ENCODE measurements at places on chromosomes 1 and 21.
A peak's percentile ranks its signal among the peaks of the same experiment; 100 is the strongest.

- DNase-seq: no peak
Measured at GRCh38 chr1:83813576-83813975, 185.4 kb downstream of the TTLL7 start.

GRCh38 chr1:43621861-43622260, 28.1 kb upstream of the KDM4A start:
- no peak for DNase-seq

DNA sequence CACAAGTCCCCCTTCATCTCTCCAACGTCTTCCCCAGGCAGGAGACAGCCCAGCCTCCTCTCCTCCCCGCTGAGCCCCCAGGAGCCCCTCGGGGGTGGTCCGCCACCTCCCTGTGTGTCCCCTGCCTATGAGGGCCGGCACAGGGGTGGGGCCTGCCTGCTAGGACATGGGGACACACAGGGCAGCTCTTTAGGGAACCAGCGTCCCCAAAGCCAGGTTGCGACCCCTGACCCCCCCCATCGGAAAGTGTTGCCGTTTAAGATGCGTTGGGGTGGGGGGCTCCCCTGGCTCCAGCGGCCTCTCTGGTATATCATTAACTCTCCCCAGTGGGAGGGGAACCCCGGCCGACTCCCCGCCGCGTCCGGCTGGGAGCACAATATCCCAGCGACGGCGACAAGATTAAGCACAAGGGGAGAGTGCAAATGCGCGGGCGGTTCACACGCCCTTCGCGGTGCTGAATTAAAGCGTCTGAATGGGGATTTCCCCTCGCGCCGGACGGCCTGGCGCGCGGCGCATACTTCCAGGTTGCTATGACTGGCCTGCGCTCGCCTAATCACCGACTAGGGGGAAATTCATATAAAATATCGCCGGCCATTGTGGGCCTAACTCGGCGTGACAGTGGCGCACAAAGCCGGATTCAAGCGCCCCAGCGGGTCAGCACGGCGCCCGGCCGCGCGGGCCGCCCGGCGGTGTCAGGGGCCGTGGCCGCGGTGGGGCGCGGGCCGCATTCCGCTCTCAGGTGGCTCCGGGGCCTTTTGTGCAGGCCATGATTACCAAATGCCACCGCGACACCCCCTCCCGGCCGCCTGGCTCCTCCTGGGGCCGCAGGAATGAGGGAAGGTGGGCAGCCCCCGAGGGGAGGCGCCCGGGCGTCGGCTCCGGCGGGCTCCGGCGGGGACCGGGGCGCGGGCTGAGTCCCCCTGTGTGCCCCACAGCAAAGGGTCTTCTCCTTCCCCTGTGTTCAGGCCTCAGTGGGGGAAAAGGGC, 30.9 kb downstream of the WNT3A start:
- DNase-seq: peak; percentile 39

- peak; percentile 47 for DNase-seq
Measured at GRCh38 chr1:200628223-200628881, 7.8 kb upstream of the KIF14 start.

DNA sequence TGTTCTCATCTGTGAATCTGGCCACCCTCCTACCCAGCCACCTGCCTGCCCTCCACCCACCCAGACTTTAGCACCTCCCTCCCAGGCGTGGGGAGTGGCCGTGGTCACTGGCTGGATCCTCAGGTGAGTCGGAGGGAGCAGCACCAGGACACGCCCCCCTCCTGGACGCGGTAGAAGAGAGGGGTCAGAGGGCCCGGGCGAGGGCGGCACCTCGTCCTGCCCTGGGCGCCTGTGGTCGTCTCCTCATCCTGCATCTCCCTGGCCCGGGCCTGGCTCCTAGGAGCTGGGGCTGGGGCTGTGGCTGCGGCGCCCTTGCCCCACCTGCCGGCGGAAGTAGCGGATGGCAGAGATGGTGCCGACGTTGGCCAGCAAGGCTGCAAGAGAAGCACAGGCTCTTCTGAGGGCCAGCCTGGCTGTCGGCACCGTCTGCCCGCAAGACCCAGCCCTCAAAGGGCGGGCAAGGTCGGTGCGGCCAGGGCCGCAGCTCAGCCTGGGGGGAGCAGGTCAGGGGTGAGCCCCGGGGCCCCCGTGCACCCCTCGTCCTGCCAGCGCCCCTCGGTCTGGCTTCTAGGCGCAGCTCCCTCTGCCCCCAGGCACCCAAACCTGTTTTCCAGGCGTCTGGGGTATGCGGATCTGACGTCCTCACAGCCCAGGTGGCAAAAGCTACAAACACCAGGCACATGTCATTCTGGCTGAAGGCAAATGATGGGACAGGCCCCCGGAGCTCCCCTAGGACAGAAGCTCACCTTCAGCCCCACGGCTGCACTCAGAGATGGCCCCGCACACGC, 5.8 kb downstream of the PERM1 start:
- no peak for DNase-seq

DNA sequence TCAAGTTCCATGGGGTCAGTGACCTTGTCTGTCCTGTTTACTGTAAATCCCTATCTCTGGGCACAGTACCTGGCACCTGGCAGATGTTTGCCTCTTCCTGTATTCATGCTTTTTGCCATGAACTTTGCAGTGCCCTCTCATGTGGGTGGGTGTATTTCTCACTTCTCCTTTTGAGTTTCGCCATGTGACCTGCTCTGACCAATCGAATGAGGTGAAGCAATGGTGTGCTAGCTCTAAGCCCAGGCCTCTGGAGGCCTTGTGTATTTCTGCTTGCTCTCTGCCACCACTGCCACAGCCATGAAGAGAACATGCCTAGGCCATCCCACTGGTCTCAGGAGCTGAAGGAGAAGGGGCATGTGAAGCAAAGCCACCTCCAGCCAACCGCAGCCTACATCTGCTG, 185.5 kb upstream of the ZC3H12A start:
- no peak for DNase-seq
